ENCODE measurements at places on chromosomes 5 and 9.
A peak's percentile ranks its signal among the peaks of the same experiment; 100 is the strongest.

GRCh38 chr5:86526811-86527348 is 90.9 kb upstream of the COX7C start:
- DNase-seq: no peak

GRCh38 chr5:15513431-15513830 is 13.5 kb downstream of the FBXL7 start:
- no peak for DNase-seq

DNA sequence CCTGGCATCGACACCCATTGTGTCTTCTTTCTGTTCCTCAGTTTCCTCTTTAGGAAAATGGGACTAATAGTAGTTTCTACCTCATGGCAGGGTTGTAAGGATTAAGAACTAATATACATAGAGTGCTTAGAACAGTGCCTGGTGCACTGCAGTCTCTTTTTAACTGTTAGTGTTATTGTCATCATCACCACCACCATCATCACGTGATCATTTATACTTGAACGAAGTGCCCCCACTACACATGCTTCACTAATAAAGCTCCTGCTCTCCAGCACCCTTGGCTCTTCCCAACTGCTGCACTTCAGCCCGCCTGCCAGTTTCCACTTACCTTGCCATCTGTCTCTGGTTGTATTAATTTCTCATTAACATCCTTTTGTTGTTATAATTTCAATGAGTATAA is 35.8 kb upstream of the MAST4 start:
- DNase-seq: no peak

DNA sequence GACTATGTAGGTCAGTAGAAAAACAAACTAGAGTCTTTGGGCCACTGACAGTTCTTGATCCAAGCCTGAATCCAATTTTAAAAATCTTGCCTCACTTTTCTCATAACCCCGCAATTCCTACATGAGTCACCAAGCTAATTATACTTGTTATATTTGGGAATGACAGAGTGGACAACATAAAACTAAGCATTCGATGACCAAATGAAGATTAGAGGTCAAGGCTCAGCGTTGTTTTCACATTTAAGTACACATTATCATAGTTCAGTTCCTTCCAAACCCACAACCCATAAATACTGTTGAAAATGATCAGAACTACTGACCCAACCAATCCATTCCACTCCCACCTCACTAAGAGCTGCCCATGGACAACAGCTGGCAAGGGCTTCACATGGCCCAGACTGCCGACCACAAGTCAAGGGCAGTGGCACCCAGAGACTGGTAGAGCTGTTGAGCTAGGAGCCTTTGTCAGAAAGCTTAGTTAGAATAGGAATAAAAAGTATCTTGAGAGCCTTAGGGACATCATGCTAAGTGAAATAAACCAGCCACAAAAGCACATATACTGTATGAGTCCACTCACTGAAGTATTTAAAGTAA is 64.2 kb downstream of the MYO10 start:
- DNase-seq: no peak

DNA sequence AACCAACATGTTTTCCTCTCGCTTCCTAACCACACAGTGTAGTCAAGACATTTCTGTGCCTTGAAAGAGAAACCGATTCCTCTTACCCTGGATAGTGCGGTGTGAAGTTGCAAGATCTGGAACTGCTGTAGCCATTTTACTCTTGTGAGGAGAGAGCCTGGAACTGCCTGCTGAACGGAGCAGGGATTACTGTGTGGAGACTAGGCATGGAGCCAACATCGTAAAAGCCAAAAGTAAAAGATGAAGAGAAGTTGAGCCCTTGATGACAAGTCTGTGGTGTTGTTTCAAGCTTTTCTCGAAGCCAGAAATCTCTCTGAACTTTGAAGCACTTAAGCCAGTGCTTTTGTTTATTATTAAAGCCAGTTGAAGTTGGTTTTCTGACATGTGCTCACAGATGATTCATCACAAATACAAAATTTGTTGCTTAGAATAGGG is 110.1 kb upstream of the GRIN3A start:
- DNase-seq: no peak

- DNase-seq: no peak
Observed at GRCh38 chr5:168608386-168608785, 29.2 kb upstream of the PANK3 start.

DNA sequence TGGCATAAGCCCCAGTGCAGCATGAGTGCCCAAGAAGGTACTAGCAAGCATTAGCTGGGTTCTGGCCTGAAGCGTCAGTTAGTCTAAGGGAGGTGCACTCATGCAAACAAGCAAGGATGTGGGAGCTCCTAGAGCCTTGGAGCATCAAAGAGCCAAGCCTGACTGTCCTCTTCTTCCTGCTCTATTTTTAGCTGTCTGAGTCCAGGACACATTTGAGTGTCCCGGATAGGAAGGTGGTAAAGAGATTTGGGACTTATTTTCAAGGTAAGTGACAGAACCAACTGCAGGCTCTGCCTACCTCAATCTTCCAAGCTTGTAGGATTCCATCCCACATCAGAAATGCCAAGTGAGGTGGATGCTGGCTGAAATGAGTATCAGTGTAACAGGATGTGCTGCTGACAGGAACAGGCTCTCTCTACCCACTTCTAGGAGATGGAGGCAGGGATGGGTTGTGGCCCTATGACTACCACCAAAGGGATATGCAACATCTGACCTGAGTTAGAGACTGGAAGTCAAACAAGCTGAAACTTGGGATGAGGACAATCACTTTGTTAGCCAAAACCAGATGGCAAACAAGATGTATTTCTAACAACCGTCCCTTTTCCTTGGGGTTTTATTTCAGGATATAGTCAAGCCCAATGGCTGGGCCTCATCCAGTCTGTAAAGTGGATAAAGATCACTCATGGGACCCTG is 15.1 kb downstream of the MACROH2A1 start:
- DNase-seq: no peak

- no peak for DNase-seq
Observed at GRCh38 chr9:1875921-1876448, 139.2 kb upstream of the SMARCA2 start.

DNA sequence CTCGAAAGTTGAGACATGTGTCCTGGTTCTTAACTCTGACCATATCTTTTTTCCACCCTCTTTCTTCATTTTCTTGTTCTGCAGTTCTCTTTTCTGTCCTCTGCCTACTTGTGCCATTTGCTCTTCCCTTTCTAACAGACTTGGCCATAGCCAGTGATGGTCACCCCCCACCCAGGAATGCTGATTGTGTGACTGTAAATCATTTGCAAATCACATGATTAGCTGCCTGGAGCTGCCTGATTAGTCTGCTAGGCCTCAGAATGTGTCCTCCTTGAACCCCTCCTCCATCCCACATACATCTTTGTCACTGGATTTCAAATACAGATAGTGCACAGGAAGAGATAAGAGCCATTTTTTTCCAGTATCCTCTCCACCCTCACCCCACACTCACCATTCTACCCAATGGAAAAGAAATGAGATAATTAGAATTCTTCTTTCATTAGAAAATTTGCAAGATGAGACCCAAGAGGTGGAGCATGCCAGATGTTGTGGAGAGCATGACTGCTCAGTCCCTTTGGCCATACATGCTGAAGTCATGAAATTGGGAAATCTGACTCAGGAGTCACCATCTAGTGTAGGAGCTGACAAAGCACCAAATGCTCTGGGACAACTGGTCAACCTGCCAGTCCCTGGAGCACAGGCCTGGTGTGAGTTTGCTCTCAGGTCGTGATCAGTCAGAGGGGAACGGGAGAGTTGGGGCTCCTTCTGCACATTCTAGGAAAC is 538.2 kb downstream of the CCDC171 start:
- no peak for DNase-seq

DNA sequence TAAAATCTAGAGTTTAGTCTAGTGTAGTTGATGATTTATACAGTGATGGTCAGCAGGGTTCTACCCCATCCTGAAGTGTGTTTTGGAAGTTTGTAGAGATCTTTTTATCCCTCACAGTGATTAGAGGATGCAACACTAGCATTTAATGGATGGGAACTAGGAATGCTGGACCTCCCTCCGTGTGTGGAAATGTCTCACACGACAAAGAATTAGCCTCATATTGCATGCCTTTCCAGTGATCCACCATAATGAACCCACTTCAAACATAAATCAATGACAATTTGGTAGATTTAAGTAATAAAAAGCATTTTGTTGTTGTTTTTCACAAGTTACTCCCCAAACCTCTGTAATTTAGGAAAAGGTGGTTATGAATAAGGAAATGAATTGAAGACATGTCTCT is 82.5 kb upstream of the LMNB1 start:
- no peak for DNase-seq

- DNase-seq: no peak
Observed at GRCh38 chr5:60701321-60701968, 1.5 kb upstream of the DEPDC1B start.

DNA sequence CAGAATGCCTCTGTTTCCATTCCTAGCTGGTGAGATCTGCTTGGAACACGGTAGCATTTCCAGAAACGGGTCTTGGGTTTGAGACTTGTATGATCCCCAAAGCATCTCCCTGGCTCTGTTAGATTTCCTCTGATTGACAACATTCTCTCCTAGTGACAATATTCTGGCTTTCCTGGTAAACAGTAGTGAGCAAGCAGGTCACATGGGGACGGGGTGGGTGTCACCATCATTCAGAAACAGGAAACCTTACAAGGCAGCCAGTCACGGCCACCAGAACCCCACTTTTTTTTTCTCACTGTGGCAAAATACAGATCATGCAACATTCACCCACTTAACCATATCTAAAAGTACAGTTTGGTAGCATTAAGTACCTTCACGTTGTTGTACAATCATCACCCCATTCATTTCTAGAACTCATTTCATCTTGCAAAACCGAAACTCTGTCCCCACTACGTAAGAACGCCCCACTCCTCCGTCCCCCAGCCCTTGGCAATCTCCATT is 90.1 kb upstream of the LMX1B start:
- peak; percentile 12 for DNase-seq

DNA sequence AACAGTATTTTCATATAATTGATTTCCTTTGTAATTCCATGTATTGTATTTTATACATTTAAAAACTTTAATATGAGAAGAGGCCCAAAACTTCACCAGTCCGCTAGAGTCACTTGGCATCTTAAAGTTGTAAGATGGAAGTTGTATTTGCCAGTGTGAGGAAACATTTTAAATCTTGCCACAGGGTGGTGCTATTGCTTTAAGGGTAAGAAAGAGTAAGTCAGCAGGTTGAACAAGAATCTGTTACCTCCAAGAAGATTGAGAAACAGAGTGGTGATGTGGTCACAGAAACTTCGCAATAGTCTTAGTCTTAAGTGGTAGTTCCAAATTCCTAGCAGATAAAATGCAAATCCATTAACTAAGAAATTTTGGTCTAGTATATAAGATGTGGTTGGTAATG is 39.8 kb upstream of the RANBP6 start:
- no peak for DNase-seq

DNA sequence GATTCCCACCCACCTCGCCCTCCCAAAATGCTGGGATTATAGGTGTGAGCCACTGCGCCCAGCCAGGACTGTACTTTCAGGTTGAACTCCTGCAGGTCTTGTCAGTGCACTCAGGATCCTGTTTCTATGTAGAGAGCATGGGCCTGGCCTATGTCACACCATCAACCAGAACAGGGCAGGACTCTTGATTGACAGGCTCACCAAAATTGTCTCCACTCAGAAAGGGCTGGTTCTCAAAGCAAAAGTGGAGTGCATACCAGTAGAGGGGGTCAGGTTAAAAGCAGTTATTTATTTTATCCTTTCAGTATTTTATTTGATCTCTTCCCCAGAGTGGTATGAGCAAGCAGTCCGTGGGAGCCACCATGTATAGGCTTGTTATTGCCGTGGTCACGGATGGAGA is 27.4 kb upstream of the POU4F3 start:
- DNase-seq: no peak

- no peak for DNase-seq
Observed at GRCh38 chr9:95508242-95508967, 8.4 kb downstream of the PTCH1 start.

GRCh38 chr9:86487838-86488233 is 133.6 kb upstream of the TUT7 start:
- no peak for DNase-seq
